Stromal cell of bone marrow (primary cell): ENCODE measurements at places on chromosomes 7 and 10.

GRCh38 chr10:70782086-70782745 is 3.0 kb downstream of the TBATA start:
- DNase-seq = no peak

GRCh38 chr7:78900806-78901205 is 552.7 kb downstream of the MAGI2 start:
- DNase-seq = no peak

DNA sequence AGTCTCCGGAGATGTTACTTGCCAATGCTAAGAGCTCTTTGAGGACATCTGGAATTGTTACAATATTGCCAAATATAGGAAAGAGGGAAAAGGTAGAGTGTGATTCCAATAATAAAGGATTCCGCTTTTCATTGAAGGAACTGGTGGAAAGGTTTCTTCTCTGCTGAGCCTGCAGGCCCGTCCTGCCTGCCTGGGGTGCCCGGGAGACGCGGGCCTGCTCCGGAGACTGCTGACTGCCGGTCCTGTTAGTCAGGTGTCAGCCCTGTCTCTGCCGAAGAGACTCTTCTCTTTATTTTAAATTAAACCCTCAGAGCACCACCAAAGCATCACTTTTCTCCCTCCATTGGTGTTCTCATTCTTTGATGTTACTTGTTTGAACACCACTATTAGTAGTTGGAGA is 2.2 kb downstream of the EGFR start:
- no peak for DNase-seq

DNA sequence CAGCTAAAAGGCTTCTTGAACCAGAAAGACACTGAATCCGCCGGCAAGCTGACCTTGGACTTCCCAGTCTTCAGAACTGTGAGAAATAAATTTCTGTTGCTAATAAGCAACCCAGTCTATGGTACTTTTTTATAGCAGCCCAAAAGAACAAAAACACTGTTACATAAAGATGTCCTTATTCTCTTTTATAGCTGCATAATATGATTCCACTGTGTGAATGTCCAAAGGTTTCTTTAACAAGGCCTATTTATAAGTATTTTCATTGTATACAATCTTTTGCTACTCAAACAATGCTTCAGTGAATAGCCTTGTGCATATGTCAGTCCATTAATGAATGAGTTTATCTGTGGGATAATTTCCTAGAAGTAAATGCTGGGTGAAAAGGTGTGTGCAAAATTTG is 190.8 kb upstream of the INHBA start:
- no peak for DNase-seq

- DNase-seq = no peak
These were observed 4.0 kb downstream of the PTEN start for GRCh38 chr10:87867453-87867852.

GRCh38 chr10:129078346-129078745 is 388.7 kb upstream of the MGMT start:
- DNase-seq = peak; percentile 12

DNA sequence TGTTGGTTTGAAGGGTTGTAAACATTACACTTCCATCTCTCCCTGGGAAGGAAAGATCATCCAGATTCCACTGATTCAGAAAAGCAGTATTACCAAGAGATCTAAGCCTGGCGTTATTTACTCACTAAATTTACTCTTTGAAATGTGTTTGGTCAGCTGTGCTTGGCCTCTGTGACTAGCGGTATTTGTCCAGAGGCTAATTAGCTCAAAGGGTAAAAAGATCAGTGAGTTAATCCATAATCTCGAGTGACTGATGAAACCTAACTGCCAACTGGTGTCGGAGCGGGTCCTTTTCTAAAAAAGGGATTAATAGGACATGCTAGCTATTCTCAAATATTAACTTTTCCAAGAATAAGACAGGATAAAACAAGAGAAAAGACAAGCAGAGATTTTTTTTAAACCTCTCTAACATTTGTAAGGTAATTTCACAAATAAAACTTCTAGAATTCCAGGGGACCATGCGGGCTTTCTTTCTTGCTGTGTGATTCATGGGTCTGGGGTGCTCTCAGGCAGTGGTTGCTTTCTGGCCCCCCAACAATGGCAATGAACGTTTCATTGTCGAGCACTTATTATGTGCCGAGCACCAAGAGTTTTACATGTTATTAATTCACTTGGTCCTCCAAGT is 247.3 kb upstream of the AOAH start:
- DNase-seq = no peak

- no peak for DNase-seq
These were observed 50.7 kb upstream of the RPA3 start for GRCh38 chr7:7768977-7769709.

DNA sequence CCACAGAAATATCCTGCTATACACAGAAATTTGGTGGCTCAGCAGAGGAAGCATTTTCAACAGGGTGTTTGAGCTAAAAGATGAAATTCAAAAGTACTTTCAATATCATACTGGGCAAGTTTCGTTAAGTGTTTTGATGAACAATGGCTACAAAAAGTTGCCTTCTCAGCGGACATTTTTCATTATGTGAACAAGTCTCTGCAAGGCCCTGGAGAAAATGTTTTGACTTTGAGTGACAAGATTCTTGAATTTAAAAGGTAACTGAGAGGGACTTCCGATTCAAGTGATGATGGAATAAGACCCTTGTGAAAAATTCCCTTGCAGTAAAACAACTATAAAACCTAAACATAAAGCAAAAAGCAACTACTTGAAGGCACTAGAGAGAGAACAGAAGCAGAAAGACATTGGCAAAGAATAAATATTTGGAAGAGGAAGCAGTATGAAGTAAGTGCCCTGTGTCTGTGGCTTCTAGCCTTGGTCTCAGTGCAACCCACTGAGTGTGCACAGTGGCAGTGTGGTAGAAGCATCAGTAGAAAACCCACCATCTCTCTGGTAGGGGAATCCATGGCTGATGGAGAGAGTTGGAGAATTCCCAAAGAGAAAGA is 62.5 kb upstream of the NAMPT start:
- no peak for DNase-seq
